ENCODE measurements at places on chromosomes 16 and 17.

DNA sequence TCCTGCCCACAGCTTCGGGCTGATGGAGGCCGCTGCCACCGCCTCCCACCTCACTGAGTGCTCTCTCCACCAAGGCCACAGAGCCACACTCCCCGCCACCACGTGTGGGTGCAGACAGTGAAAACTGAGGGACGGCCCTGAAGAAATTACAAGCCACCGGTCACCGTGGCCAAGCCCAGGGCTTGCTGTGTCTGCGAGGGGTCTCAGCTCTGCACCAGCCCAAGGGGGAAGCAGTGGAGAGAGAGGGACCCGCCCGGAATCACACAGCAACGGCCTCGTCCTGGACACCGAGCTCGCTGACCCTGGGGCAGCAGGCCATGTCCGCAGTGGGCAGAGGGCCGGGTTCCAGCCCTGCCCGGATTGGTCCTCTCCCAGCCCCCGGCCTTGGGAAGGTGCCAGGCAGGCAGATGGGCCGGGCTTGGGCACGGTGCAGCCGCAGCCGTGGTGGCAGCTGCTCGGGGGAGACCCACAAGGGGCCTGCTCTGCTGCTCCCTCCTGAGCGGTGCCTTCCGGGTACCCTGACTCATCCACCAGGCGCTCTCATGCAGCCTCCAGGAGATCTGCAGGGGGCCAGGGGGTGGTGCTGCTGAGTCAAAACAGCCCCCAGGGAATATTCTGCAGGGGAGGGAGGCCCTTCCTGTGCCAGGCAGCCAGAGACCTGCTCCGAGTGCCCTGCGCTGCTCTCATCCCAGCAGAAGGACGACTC lies 52.0 kb downstream of the CBFA2T3 start:
- DNase-seq: peak; percentile 70

- no peak for DNase-seq
Measured at GRCh38 chr17:74419928-74420411, 11.9 kb upstream of the GPRC5C start.

- no peak for DNase-seq
Measured at GRCh38 chr16:5064915-5065314, 841 bp downstream of the C16orf89 start.

- DNase-seq: no peak
Measured at GRCh38 chr16:85010446-85010930, 847 bp downstream of the ZDHHC7 start.

DNA sequence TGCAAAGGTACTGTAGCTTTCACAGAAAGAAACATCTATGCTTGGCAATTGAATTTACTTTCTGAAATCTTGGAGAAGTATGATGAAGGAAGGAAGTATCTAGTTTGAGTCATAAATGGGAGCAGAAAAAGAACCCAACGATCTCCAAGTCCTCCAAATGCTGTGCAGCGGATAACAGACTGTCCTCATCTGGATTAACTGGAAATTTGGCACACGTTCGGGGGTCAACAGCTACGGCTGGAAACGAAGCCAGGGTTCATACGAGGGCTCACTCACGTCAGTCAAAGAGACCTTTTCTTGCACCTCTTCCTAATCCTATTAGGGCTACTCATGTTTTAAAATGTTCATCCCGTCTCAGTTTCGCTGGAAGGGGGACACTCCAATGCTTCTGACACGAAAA lies 152.0 kb downstream of the ZFHX3 start:
- no peak for DNase-seq

DNA sequence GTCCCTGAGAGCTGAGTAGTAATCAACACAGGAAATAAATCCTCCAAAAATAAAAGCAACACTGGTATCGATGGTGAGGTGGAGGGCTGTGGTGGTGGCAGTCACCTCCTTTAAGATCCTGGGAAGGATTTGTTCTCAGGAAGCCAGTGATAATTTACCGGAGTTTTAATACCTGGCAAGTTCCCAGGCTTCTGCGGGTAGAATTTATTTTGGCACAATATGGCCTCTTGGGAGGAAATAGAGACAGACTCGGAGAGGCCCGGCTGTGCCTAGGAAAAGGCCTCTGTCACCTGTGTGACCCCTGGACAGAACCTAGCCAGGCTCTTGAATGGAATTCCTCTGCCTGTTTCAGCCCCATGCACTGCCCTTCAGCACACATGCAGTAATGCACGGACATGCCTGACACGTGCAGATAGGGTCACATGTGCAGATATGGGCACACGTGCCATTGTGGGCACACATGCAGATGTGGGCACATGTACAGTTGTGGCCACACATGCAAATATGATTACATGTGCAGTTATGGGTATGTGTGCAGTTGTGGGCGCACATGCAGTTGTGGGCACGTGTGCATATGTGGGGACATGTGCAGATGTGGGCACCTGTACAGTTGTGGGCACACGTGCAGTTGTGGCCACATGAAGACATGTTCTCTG lies 33.5 kb downstream of the MGAT5B start:
- no peak for DNase-seq

- no peak for DNase-seq
Measured at GRCh38 chr17:900336-900934, 79.1 kb downstream of the NXN start.

Measured in NCI-H460 (cell line).